Activated T-cell treated with anti-CD3 and anti-CD28 coated beads, Interleukin-2, amount 50 U/mL, for 72 hours (primary cell): ENCODE measurements at places on chromosomes 1 and 21.

DNA sequence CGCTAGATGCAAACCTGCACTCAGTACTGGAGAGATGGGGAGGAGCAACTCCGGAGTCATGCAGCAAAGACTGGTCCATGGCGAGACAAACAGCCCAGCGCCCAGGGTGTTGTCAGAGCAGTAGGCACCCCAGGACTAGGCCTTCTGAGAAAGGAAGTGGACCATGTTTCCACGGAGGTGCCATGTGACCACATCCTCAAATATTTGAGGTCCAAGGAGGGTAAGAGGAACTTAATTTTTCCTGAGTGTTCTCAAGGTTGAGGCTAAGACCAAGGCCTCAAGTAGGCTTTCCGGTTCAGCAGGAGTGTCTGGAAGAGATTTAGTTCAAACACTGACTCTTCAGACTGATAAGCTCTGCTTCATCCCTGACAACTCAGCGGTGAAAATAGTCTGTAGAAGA is 186.2 kb downstream of the RHOU start:
- DNase-seq: no peak

GRCh38 chr1:182060877-182061276 is 635 bp downstream of the ZNF648 start:
- no peak for DNase-seq

DNA sequence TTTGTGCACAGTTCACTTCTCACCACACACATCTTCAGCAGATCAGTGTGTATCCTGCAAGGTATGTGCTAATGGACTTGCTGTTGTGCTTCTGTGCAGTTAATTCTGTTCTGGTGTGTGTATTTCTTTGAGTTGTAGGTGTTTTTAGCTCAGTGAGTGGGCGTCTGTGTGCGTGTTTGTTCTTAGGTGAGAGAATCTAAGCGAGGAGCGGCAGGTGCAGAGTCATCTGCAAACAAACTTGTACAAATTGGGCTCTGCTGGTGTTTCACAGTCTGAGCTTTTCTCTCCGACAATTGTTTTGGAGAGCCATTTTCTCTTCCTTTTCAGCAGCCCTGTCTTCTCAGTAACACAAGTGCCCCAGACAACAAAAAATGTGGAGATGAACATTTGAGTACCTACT is 43.6 kb downstream of the ACP6 start:
- no peak for DNase-seq

GRCh38 chr21:45168522-45168921 is 94.1 kb downstream of the ADARB1 start:
- DNase-seq: no peak

GRCh38 chr1:110618668-110619067 is 12.5 kb upstream of the KCNA2 start:
- no peak for DNase-seq

GRCh38 chr1:29864431-29865022 is 628.2 kb downstream of the PTPRU start:
- DNase-seq: no peak

DNA sequence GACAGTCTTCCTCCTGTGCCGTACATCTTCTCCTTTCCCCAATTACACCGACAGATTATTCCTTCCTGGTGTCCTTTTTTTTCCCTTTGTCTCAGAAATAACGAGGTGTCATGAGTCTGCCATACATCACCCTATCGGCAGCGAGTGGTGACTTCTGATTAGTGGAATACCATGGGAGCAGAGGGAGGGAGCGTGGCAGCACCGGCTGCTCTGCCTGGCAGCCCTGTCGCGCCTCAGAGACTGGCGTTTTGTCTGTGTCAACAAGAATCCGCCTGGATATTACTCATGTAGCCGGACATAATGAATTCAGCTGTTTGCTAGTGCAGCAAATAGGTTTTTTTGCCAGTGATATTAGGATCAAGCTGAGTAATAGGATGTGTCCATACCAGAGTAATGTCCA is 51.8 kb downstream of the UTP25 start:
- no peak for DNase-seq

- DNase-seq: no peak
These were observed 13.1 kb downstream of the RNF187 start for GRCh38 chr1:228500143-228500734.

- DNase-seq: no peak
These were observed 19.2 kb upstream of the EPS8L3 start for GRCh38 chr1:109782927-109783326.

GRCh38 chr1:109479311-109479710 is 4.4 kb upstream of the ATXN7L2 start:
- no peak for DNase-seq

DNA sequence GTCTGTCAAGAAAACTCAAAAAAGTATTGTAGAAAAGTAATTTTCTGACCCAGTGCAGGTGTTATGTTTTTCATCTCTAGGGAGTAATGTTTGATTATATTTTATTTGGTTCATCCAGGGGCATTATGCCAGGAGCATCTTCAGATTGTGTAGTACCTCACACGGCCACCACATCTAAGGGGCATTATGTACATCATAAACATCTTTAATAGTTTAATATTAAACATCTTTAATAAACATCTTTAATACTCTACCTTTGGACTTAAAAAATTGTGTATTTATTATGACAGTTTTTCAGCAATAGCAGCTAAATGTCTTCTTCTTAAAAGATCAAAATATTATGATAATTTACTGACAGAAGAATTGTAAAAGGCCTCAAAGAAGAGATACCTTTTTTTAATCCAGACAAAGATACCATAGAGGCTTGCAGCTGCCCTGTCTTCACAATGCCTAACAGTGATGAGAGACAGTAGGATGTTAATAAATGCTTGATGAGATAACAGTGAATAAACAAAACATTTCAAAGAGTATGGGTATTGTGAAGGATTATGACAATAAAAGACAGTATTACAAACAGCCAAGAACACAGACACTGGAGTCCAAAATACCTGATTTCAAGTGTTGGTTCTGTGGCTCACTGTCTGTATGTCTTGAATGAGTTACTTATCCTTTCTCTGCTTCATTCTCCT is 240.9 kb upstream of the ADGRL2 start:
- no peak for DNase-seq

- DNase-seq: no peak
These were observed 57.8 kb upstream of the ERRFI1 start for GRCh38 chr1:8083739-8084484.

- no peak for DNase-seq
These were observed 5.1 kb downstream of the LRRN2 start for GRCh38 chr1:204680461-204680860.

DNA sequence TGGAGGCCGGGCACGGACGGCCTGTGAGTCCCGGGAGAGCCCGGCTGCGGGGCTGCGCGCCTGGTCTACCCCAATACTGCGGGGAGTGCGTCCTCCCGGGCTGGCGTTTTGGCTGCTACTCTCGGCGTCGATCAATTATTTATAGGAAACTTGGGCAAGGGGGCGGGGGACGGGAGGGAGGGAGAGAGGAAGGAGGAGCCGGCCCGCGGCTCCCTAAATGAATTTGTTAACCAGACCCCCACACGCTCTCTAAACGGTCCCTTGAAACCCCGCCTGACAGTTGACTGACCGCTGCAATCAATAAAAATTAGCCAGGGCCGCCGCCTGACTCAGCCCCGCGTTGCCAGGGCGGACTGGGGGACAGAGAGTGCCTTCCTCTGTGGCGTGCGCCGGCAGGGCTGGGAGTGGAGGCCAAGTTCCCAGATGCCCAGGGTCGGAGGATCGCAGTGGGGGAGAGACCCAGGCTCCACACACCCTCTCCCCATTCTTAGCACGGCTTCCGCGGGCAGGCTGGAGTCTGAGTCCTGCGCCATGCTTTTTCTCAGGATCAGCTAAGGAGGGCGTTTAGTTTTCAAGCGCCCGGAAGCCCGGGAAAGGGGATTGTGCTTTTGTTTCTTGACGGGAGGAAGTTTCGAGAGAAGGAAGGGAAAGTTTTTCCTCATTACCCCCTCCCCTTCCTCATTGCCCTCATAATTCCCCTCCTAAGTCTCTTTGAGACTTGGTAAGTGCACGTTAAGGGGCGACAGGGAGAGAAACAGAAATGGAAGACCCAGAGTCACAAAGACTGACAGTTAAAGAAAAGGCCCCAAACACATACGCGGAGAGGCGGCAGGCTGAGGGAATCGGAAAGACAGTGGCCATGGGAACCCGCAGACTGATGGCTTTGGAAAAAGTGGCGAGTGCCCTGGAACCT is 6.2 kb downstream of the PAX7 start:
- DNase-seq: no peak

DNA sequence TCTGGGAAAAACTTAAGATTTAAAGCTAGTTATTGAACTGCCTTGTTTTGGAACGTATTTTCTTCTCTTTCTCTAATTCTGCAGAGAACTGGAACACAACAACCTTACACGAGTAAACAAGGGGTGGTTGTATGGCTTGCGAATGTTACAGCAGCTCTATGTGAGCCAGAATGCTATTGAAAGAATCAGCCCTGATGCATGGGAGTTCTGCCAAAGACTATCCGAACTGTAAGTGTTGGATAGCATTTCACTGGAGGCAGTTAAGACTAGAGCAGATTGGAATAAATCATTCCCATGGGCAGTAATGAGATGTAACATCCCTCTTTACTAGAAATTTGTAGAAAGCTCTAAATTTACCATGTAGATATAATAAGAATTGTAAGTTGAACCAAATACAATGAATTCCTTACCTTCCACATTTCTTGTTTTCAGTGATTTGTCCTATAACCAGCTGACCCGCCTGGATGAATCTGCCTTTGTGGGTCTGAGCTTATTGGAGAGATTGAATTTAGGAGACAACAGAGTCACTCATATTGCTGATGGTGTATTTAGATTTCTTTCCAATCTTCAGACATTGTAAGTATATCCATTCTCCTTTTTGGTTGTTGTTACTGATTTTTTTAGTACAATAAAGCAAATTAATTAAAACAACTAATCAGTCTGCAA is 22.9 kb downstream of the LRIG2 start:
- DNase-seq: no peak
